Dermis microvascular lymphatic vessel endothelial cell (primary cell): ENCODE measurements at places on chromosomes 3 and 15. TPM values are rescaled to one million over a fixed set of nuclear protein-coding genes. Genes with fewer than 3 reads are reported as not detected.
A peak's percentile ranks its signal among the peaks of the same experiment; 100 is the strongest.

- DNase-seq = no peak
Observed at GRCh38 chr3:11363715-11364114, 91.5 kb downstream of the ATG7 start.

IQCF2 gene
- total RNA-seq = not detected in 2 replicates

GRCh38 chr3:67819447-67819846 is 165.0 kb upstream of the SUCLG2 start:
- no peak for DNase-seq

PLCH1 gene
- total RNA-seq = under 0.01 TPM in 1 of 2 replicates, not detected in the other

DNA sequence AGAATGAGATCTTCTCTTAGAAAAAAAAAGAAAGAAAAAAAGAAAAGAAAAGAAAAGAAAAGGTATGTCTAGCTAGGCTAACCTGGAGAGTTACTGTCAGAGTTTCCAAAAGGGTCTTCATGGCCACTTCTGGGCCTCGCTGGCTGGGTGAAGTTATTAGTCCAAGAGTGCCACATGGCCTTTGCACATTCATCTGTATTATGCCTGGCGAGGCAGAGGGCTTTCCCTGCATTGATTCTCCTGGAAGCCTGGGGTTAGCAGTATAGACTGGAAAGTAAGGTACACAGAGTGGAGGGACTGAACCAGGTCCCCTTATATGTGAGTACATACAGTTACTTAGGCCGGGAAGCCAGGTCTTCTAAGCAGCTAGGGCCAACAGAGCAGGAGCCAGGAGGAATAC is 54.8 kb upstream of the CGNL1 start:
- DNase-seq = no peak

DNA sequence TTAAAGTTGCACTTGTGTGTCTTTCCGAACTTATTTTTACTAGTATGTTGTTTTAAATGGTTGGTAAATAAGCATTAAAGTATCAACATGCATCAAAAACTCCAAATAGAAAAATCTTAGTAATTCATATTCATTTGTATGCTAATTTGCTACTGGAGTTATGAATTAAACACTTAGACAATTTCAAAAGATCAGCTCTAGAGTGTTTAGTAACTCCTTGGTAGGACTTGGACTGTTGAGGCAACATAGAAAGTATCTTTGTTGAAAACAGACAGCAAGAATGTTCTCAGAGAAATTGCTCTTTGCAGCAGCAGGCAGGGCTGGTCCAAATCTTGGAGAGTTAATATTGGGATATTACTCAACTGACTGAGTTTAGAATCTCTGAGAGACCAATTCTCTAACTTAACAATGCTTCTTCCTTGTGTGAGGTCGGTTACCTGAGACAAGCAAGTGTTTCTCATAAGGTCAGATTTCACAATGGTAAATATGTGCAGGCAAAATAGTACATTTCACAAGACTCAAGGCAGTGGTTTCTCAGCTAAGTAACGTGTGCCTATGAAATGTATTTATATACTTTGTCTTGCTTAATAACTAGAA is 147.8 kb upstream of the IL12A start:
- no peak for DNase-seq

GRCh38 chr15:40582726-40583246 is 11.3 kb upstream of the KNL1 start:
- no peak for DNase-seq

DNA sequence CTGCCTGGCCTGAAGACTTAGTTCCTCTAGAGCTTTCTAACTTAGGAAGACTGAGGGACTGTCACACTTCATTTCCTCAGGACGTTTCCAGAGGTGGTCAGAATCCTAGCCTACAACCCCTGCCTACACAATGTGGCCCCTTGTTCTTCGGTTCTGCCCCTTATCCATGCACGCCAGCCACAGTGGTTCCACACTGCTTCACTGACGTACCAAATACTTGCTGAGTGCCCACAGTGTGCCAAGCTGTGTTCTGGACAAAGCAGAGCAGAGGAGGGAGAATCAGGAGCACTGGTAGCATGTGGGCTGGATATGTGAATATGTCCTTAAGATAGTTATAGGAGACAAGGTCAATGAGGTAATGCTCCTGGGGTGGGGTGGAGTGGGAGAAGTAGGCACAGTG is 70.5 kb upstream of the SAMMSON start:
- no peak for DNase-seq

DNA sequence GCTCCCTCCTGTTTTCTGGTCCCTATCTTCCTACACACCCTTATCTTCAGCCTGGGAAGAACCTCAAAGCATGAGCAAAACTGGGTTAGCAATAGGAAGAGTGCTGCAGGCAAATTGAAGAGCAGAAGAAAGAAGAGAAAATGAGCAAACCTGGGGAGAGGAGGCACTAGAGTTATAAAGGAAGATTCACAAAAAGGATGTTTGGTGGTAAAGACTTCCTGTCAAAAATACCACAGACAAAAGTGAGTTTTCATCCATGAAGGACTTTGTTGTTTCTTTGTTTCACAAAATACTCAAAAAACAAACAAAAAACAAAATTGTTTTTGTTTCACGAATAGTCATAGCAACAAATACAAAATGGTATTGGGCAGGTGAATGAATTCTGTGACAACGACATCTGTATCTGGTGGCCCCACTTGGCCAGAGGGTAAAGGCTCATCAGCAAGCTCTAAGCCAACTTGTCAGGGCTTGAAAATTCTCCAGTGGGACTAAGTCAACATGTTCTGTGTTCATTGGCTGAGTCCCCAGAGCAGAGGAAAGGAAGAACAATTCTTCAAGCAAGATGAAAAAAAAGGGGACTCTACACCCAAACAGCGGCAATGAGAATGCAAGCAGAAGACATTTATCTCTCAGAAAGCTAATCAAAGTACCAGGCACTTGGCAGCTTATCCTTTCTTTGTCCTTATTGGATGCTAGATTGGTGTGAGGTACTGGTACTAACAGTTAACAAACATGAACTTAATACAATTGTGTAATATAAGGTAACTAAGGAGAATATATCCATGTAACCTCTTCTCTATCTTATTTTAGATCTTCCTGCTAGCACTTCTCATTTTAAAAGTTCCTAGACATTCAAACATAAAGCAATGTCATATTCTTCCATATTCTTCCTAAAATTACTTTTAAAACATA is 9.7 kb downstream of the ATP8B4 start:
- no peak for DNase-seq

- no peak for DNase-seq
Observed at GRCh38 chr15:94273826-94274225, 42.5 kb downstream of the MCTP2 start.

DNA sequence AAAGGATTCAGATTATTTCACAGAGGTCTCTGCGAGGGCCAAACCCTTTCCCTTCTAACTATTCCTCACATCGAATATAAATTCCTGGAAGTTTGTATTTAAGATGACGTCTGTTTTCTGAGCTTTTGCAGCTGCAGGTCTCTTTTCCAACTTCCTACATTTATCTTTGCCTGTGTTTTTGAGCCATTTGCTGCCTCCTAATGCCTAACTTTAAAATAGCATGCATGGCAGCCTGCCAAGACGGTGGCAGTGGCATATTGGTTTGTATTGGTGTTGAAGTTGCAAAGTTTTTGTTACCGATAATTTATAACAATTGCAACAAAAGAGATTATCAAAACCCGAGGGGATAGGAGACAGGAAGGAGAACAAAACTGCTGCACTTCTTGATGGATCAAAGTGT is 187.1 kb upstream of the DNAJC19 start:
- DNase-seq = peak; percentile 54

DNA sequence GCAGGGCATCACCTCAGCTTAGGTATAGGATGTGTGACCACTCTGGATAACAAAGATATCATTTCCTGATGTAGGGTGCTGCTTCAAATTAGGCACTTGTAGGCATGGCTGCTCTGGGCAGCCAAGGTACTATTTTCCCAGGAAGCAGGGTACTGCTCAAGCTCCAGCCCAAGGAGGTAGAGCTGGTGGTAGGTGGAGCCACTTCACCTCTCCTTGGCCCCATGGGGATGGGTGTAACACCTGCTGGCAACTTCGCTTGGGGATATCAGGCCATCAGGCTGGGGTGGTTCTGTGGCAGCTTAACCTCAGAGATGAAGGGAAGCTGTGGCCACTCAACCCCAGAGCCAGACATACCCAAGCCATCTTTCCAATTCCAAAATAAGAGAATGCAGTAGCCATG is 147.1 kb upstream of the IGF1R start:
- DNase-seq = no peak

DNA sequence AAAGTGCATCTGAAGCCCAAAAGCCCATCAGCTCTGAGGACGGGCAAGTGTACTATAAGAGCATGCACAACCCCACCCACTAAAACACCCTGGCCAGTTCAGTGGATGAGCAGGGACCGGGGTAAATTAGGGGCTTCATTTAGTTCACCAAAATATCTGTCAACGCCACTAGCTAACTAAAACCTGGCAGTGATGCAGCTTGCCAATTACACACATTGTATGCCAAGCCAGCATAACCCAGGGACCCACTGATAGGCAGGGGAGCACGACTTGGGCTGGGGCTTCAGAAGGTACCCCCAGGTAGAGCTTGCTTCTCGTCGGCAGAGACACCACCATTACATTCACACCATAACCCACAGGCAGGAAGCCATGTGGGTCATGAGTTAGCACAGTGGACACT is 47.0 kb downstream of the PTPN23 start:
- DNase-seq = no peak

GNAT1 gene
- under 0.01 TPM in 1 of 2 replicates, not detected in the other for total RNA-seq

DNA sequence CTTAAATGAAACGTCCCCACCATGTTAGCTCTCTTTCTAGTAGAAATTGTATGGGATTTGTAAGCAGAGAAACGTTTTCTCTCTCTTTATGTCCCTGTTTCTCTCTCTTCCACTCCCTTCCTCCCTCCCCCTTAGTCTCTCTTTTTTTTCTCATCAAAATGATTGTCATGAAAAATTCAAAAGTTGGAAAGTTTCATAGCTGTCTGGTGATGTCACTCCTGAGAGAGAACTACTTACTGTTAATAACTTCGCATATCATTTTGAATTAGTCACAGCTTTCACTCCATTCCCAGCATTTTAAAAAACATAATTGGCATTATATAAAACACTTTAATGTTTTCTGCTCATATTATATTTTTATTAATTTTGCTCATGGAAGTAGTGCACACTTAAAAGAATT is 331.1 kb downstream of the C3orf38 start:
- no peak for DNase-seq

- no peak for DNase-seq
Observed at GRCh38 chr15:58497046-58497785, 65.4 kb downstream of the LIPC start.

FSTL1 gene
- total RNA-seq = 95.3 and 136 TPM in 2 replicates
